Mucosa of gallbladder (tissue), 1 donor: ENCODE measurements at places on chromosomes 2 and 18. TPM values are rescaled to one million over a fixed set of nuclear protein-coding genes. Genes with fewer than 3 reads are reported as not detected.

- DNase-seq, result no peak
These were observed 95.8 kb downstream of the KYNU start for GRCh38 chr2:142973160-142973821.

- peak; percentile 48 for DNase-seq
These were observed 5.4 kb upstream of the TDRD15 start for GRCh38 chr2:21118302-21118920.

GRCh38 chr18:68172842-68173549 is 541.9 kb downstream of the TMX3 start:
- no peak for DNase-seq

DNA sequence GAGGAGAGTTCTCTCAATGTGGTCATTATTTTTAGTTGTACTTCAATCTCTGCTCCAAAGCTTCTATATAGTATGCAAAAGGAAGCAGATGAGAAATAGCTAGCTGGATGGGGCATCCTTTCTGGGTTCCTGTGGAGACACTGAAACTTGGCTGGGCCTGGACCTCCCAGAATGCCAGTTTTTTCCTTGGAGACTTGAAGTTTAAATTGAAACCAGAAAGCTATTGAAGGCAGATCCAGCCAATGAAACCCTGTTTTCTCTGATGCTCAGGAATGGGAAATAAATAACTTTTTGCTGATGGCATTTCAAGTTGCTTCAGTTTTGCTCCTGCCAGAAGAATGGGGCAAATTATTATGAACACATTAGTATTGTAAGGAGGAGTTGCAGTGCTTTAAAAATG is 2.9 kb downstream of the SETBP1 start:
- DNase-seq, result no peak

- DNase-seq, result no peak
These were observed 156.0 kb upstream of the TWIST2 start for GRCh38 chr2:238691596-238692491.

- no peak for DNase-seq
These were observed 136.9 kb downstream of the SLC4A10 start for GRCh38 chr2:161761160-161761559.

GRCh38 chr18:7458884-7459283 is 108.2 kb upstream of the PTPRM start:
- DNase-seq, result no peak

GRCh38 chr2:19332503-19332902 is 25.9 kb downstream of the OSR1 start:
- no peak for DNase-seq

- no peak for DNase-seq
These were observed 33.8 kb downstream of the SMC6 start for GRCh38 chr2:17719562-17720371.

- peak; percentile 44 for DNase-seq
These were observed 11.0 kb downstream of the ANKRD12 start for GRCh38 chr18:9147440-9148202.

The HRH4 gene
- total RNA-seq, result not detected

The DIPK1C gene
- 0.14 TPM for total RNA-seq

The GAD1 gene
- total RNA-seq, result not detected
